IMR-90 (cell line): ENCODE measurements at places on chromosomes 2 and 18. TPM values are rescaled to one million over a fixed set of nuclear protein-coding genes. Genes with fewer than 3 reads are reported as not detected.
A peak's percentile ranks its signal among the peaks of the same experiment; 100 is the strongest.

Gene POTEC
- total RNA-seq: not detected in 2 replicates

Gene SLC23A3
- under 0.01 and 0.18 TPM in 2 replicates for total RNA-seq

Gene IL18R1
- total RNA-seq: 0.18 and 0.28 TPM in 2 replicates

DNA sequence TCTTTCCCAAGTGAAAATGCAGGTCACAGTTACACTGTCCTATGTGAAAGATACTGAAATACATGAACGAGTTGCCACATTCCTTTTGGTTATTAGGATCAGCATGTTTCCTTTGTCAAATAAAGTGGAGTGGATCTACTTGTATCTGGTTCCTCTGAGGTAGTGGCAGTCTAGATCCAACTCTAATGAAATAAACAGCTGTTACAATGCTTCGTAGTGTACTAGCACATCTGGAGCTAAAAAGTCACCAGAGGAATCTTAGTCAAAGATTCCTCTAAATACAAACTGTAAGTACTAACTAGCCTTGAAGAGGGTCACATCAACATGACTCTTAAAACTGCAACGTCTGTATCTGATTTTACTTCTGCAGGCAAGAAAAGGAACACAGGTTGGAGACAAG is 228.9 kb downstream of the DYM start:
- no peak for DNase-seq

- no peak for DNase-seq
Measured at GRCh38 chr2:114156366-114157056, 266.6 kb downstream of the ACTR3 start.

DNA sequence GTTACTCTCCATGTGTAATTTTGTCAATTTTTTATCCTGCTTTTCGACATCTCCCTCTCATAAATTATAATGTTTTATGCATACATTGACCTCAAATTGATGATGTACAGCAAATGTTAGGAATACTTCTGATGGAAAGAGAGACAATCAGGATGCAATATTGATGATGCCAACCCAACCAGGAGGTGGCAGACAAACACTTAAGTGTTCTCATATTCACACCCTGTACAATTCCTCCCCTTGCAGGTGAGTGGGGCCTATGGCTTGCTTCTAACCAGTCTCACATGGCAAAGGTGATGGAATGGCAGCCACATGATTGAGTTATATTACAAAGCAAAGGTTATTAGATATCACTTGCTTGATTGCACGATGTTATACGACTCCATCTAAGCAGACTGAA is 594.3 kb upstream of the REG3G start:
- no peak for DNase-seq

DNA sequence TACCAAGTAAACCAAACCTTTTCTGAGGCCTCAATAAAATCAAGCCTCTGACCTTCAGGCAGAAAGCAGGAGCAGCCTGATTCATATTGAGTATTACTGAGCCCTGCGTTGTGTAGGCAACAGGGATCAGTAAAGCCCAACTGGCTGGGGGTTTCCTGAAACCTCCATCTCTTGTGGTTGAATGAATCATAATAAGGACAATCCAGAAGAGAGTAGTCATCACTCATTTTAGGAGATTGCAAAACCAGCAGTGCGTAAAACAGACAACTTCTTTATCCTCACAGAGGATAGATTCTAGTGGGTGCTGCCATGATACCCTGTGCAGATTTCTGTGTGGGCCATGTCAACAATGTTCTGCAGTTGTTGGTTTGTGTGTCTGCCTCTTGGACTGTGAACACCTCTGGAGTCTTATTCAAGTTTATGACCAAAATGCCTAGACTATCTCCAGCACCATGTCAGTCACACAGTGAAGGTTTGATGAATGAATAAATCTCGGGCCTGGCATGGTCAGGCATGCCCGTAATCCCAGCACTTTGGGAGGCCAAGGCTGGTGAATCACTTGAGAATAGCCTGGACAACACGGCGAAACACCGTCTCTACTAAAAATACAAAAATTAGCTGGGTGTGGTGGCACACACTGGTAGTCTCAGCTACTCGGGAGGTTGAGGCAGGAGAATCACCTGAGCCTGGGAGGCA is 51.8 kb upstream of the RAB27B start:
- DNase-seq: peak; percentile 99

DNA sequence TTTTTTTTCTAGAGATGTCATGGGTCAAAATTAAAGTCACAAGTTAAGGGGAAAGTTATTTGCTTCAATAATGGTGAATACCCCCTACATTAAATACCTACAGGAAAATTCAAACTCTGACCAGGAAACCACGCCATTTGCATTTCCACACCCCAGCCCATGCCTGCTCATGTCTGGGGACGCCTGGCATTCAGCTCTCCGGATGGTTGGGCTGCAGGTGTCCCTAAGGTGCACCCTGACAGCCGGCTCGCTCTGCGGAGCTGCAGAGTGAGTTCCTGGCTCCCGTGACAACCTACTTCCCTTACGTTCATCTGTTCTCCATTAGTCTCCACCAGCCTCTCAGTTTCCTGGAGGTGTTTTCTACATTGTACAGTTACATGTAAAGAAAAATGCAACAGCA is 122.7 kb upstream of the RIOK3 start:
- DNase-seq: no peak

GRCh38 chr2:152557273-152557888 is 159.9 kb downstream of the PRPF40A start:
- DNase-seq: no peak

DNA sequence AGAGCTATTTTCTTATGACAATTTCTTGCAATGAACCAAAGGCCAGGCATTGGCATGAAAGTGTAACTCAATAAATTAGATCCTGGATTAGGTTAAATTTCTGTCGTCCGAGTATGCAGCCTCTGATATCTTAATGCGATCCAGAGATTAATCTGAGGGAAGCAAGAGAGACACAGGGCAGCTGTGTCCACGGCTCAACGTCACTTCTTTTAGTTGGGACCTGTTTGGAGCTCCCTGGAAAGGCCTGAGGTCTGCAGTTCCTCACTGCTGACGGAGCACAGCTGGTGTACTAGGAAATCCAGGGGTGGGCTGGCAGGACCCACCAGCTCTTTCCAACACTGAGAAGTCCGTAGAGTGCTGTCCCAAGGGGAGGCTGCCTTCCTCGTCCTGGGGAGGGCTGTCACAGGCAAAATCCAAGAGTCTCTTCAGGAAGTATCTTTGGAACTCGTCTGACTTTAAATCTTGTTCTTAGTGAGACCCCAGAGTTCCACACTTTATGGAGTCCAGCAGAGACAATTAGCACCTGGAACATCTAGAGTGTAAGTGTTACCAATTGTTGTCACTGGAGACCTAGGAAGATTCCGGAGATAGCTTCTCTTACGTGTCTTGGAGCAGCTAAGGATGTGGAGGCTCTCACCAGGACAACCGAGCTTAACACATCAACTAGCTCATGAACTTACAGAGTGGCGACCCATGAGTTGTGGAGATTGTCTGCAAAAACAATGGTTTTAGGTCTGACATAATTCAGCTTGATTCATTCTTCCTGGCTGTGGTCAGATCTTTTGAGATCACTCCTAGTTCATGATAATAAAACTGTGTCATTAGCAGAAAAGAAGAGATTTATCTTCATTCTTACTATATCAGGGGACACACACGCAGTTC is 173.7 kb downstream of the ACKR3 start:
- peak; percentile 18 for DNase-seq

GRCh38 chr2:75251896-75252295 is 52.6 kb upstream of the TACR1 start:
- DNase-seq: no peak

DNA sequence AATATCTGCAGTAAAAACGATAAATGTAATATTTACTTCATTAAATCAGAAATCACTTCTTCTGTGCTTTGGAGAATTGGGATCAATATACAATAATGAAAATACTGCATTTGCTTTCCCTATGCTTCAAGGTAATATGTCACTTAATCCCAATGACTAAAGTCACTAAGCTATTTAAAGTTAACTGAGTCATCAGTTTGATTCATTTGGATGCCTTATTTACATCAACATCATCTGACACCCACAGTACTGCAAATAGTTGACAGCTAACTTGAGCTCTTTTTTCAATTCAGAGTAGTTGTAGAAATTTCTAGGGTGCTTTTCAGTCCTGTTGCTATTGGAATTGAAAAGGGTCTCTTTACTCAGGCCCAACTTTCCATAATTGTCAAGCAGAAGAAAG is 776.9 kb upstream of the FSHR start:
- no peak for DNase-seq

- DNase-seq: peak; percentile 52
Measured at GRCh38 chr2:197813093-197813787, 8.8 kb downstream of the PLCL1 start.

- DNase-seq: no peak
Measured at GRCh38 chr2:10310309-10310888, 7.7 kb downstream of the HPCAL1 start.
